ENCODE measurements at places on chromosomes 13 and 19. TPM values are rescaled to one million over a fixed set of nuclear protein-coding genes. Genes with fewer than 3 reads are reported as not detected.

The MBD3L2B gene
- not detected for total RNA-seq

DNA sequence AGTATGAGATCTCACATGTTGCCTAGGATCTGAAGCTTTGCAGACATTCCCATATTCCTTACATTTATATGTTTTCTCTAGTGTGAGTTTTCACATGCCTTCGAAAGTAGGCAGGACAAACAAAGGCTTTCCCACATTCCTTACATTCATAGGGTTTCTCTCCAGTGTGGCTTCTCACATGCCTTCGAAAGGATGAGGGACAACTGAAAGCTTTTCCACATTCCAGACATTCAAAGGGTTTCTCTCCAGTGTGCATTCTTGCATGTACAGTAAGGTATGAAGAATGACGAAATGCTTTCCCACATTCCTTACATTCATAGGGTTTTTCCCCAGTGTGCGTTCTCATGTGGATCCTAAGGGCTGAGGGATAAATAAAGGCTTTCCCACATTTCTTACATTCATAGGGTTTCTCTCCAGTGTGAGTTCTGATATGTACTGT is 14.2 kb downstream of the ZNF699 start:
- DNase-seq, result no peak

The PLVAP gene
- total RNA-seq, result 0.42 TPM

GRCh38 chr13:27182844-27183497 is 11.4 kb upstream of the USP12 start:
- no peak for DNase-seq

DNA sequence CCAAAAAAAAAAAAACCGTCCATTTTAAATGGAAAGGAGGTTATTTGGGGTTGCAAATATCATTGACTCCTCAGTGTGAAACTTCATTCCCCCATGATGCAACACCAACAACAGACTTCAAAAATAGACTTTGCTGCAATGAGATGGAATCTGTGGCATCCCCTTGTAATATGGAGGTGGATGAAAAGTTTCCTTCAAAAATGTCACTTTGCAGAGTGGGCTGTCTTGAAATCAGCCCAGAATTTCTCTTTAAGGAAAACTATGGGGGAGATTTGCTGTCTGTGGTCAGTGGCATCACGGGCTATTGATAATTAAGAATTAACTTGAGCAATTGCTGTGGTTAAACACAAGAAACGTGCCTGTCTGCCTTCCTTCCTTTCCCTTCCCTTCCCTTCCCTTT is 1.5 kb downstream of the GPR18 start:
- no peak for DNase-seq

GRCh38 chr19:33859016-33859415 is 62.3 kb downstream of the KCTD15 start:
- no peak for DNase-seq

The CARM1 gene
- 77.6 TPM for total RNA-seq

The PDX1 gene
- 303 TPM for total RNA-seq

DNA sequence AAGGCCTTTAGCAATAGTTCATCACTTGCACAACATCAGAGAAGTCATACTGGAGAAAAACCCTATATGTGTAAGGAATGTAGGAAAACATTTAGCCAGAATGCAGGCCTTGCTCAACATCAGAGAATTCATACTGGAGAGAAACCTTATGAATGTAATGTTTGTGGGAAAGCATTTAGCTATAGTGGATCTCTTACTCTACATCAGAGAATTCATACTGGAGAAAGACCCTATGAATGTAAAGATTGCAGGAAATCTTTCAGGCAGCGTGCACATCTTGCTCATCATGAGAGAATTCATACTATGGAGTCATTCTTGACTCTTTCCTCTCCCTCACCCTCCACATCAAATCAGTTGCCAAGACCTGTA is 19.8 kb downstream of the ZNF583 start:
- DNase-seq, result no peak

DNA sequence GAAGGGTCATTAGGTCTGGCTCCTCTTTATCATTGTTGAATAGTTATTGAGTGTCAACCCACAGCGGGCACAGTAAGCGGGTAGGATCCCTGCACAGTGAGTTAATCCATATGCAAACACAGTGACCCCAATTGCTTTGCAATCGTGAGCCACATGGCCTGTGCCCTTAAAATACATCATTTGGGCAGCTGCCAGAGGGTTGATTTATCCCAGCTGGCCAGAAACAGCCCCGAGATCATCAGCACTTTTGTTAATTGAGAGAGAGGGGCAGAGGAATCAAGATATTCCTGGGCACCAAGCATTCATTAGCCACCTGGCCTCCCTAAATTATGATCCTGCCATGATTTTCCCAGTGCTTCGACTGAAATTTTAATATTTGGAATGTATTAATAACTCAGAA is 9.8 kb upstream of the CNMD start:
- DNase-seq, result no peak

- no peak for DNase-seq
Observed at GRCh38 chr13:49403996-49404702, 39.7 kb downstream of the CAB39L start.

The INSL3 gene
- total RNA-seq, result not detected

The CCDC61 gene
- total RNA-seq, result 22.2 TPM

The ACER1 gene
- not detected for total RNA-seq

The KIRREL2 gene
- 97.5 TPM for total RNA-seq

The CEACAM8 gene
- not detected for total RNA-seq

DNA sequence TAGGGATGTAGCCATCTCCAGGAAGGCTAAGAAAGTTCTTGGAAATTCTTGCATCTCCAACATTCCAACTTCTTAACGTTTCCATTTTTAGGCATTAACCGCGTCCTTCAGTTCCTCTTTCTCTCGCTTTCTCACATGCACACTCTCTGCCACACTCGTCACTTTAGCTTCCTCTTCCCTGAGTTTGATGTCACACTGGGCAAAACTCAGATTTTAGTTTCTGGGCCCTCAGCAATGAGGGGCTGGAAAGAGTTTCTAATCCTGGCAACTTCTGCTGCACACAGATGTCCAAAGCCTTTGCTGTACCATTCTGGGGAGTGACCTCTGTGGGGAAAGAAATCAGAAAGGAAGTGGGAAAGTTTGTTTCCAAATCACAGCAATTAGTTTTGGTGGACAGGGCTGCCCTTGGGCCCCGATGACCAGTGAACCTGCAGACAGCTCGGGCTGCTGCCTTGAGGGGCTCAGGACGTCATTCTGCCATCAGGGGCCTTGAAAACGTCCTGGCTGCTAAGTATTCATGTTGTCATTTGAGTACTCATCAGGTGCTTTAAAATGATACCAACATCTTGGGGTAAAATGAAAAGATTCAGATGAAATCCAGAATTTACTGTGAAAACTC is 89.3 kb downstream of the KL start:
- no peak for DNase-seq

DNA sequence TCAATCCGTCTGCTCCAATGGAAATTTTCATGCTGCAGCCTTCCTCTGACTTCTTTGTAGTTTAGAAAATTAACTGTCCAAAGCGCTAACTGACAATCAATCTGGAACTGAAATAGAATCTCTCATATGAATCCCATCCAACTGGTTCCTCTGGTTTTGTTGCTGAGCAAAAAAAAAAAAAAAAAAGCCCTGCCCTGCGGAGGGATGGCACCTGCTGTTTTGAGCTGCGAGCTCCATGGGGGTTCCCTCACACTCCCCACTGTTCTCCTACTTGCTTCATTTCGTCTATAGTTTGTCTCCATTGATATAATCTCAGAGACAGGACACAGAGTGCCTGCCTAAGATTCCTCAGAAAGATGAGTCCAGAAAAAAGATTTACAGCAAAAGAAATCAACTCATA is 33.4 kb downstream of the FAAP24 start:
- DNase-seq, result no peak

The TPRX2 gene
- not detected for total RNA-seq

The KCNN4 gene
- total RNA-seq, result 0.31 TPM

DNA sequence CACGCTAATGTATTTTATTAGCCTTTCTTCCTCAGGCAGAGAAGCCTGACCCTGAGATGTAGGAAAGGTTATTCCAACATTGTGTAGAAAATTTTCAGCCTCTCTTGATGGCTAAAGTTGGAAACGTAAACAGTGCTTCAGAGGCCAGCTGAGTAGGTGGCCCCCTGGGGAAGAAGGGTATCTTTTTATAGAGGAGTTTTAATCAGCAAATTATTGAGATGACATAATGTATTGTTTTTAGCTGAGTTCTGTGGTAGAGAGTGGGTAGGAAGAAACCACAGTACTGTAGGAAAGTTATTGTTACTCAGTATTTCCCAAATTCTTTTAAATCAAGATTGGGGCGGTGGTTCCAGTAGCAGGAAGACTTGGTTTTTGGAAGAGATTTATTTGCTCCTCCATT is 268.8 kb downstream of the DLEU7 start:
- DNase-seq, result no peak

DNA sequence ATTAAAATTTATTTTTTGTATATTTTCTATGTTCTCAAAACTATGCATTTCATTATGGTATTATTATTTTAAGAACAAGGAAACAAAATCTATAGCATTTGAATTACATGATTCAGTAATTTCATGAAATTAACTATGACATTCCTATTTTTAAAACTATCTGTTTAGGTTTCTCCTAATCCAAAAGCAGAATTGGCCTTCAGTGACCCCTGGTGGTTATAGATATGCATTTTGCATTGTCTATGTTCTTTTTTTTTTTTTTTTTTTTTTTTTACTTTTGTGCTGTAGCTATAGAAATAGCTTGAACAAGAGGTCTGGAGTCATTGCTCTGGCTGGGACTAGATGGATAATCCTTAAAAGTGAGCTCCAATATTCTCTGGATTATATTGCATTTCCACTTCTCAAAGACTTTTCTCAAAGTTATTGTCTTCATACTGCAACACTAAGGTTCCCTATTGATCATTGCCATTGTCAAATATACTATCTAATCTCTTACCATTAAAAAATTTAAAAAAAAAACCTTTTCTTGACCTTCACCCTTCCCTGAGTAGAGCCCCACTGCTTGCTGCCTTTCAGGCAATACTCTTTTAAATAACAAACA is 15.9 kb upstream of the DNAJC3 start:
- no peak for DNase-seq

DNA sequence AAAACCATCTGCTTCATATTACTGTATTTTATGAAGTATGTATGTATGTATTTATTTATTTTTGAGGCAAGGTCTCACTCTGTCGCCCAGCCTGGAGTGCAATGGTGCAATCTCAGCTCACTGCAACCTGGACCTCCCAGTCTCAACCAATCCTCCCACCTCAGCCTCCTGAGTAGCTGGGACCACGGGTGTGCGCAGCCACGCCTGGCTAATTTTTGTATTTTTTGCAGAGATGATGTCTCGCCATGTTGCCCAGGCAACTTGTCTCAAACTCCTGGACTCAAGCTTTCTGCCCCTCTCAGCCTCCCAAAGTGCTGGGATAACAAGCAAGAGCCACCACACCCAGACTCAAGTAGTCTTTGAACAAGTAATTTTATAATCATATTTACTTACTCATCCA is 5.5 kb downstream of the KATNAL1 start:
- DNase-seq, result no peak

GRCh38 chr19:49718511-49718910 is 27.6 kb downstream of the CPT1C start:
- no peak for DNase-seq

- DNase-seq, result no peak
Observed at GRCh38 chr13:79593641-79594275, 112.8 kb downstream of the NDFIP2 start.

DNA sequence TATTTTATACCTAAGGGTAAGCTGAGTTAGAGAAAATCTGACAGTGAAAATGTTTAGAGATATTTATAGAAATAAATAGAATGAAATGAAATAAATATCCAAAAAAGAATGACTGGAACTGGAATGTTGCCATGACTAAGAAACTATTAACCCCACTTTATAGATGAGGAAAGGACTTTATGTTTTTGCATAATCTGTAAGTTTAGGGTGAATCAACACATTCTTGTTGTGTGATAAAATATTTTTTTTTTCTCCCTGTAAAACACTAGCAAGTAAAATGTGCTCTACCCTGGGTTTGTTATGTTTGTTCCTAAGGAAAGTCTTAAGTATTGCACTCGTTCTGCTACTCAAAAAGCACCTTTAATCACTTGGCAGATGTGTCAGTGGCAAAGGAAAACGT is 83.8 kb upstream of the KL start:
- DNase-seq, result no peak

GRCh38 chr13:42396501-42396900 is 124.5 kb downstream of the AKAP11 start:
- DNase-seq, result no peak

GRCh38 chr13:40197936-40198595 is 468.4 kb downstream of the FOXO1 start:
- DNase-seq, result no peak

The TBC1D4 gene
- total RNA-seq, result 13.5 TPM

DNA sequence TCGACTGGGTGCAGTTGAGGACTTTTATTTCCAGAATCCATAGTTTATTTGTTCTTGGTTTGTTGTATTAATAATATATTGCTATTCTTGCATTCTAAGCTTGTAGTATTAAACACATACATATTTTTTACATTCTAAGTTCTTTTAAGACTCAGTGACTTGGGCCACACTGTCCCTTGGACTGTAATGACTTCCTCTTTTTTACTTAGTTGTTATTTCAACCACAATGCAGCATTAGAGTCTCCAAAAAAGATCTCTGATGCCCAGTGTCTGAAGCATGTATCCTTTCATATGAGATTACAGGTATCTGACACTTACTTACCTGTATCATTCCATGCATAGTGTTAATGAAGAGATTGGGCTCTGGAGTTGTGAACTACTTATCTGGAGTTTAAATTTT is 864.9 kb upstream of the PCDH20 start:
- DNase-seq, result no peak

The ZNF284 gene
- 5.9 TPM for total RNA-seq

DNA sequence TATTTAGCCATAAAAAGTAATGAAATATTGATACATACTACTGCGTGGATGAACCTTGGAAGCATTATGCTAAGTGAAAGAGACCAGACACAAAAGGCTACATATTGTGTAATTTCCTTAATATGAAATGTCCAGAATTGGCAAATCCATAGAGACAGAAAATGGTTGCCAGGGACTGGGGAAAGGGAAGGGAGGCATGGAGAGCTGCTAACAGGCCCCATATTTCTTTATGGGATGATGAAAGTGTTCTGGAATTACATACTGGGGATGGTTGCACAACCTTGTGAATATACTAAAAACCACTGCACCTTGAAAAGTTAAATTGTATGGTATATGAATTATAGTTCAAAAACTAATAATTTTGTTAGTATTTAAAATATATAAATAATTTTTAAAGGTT is 3.6 kb downstream of the IFT88 start:
- no peak for DNase-seq

- no peak for DNase-seq
Observed at GRCh38 chr13:59247171-59247570, 916.6 kb downstream of the DIAPH3 start.

The ZNF677 gene
- total RNA-seq, result 57.5 TPM

DNA sequence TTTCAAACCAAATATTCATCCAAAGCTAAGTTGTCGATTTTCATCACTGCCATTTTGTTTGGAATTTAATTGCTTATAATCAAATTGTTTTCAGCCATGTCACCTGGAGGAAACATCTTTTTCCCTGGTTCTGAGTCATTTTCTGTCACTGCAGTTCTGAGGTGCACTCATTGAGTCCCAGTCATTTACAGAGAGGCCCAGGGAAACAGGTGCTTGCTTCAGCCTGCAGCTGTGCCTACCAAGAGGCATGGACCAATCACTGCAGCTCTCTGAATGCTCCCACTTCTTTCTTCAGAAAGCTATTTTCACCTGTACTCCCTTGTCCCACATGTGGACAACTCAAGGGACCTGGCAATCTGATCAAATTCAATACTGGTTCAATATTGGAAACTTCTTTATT is 308.1 kb downstream of the COG6 start:
- no peak for DNase-seq

GRCh38 chr13:47126432-47126831 is 229.6 kb upstream of the HTR2A start:
- no peak for DNase-seq
